Right ventricle myocardium inferior (tissue), 1 donor: ENCODE measurements at places on chromosomes 2 and 18. TPM values are rescaled to one million over a fixed set of nuclear protein-coding genes. Genes with fewer than 3 reads are reported as not detected.

The NEB gene
- total RNA-seq, result 0.87 TPM

The MAPK4 gene
- 34.1 TPM for total RNA-seq

The CFC1 gene
- not detected for total RNA-seq

The GCG gene
- not detected for total RNA-seq

The SOWAHC gene
- 2.5 TPM for total RNA-seq

The FSHR gene
- total RNA-seq, result 0.14 TPM

The PRKAG3 gene
- total RNA-seq, result not detected

The PLCD4 gene
- total RNA-seq, result 0.43 TPM

The SLC4A3 gene
- total RNA-seq, result 445 TPM

The EVX2 gene
- total RNA-seq, result not detected

The ZAP70 gene
- total RNA-seq, result 1.6 TPM

The TMEM237 gene
- total RNA-seq, result 14.6 TPM

The APOB gene
- 12.5 TPM for total RNA-seq
